Muscle of leg (tissue), 16 donors: ENCODE measurements at places on chromosomes 7 and 10. TPM values are rescaled to one million over a fixed set of nuclear protein-coding genes. Genes with fewer than 3 reads are reported as not detected.
A peak's percentile ranks its signal among the peaks of the same experiment; 100 is the strongest.

DNA sequence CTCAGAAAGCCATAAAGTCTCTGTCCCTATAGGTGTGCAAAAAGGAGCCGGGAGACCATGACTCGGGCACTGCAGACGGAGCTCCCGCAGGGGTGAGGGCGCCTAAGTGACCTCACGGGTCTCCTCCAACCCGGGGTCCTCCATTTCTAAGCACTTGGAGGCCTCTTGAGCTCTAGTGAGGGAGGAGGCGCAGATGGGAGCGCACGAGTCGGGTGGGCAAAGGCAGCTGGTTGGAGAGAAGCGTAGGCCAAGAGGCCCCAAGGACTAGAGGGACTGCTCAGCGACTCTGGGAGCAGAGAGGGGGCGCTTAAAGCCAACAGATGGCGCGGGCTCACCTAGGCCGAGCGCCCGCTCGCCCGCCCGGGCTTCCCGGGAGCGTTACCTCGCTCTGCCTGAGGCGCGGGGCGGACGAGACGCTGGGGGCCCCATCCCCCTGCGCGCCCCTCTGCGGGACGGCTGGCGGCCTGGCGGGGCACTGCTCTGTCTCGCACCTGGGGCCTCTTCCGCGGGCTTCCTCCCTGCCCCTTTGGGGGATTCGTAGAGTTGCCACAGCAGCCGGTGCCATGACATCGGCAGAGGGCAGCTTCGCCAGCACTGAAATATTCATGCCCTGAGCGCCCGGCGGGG lies 523 bp upstream of the CDH23 start:
- peak; percentile 82 for DNase-seq

DNA sequence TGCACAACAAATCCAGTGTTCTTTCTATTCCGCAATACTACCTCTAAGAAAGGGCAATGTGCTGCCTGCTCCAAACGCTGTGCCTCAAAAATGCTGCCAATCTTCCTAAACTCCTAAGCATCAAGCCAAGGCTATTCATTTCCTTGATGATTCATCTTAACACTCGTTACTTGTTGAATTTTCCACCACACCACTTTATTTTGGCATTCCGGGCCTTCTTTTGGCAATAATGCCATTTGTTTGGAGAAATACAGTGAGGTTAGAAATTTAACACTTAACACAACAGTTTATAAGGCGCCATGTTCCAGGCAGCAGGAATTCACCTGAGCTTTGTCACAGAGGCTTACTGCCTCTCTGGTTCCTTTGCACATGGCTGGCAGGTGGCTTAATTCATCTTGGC lies 82.6 kb upstream of the ABCB5 start:
- DNase-seq: peak; percentile 86

The LDB3 gene
- polyA plus RNA-seq: 653 TPM

The PROSER2 gene
- 4.0 TPM for polyA plus RNA-seq

The THNSL1 gene
- polyA plus RNA-seq: 6.8 TPM

GRCh38 chr10:62830679-62831078 lies 14.5 kb upstream of the EGR2 start:
- DNase-seq: peak; percentile 22

GRCh38 chr7:128738570-128739047 lies 550 bp upstream of the CALU start:
- DNase-seq: no peak

GRCh38 chr10:45403151-45403550 lies 29.1 kb downstream of the ALOX5 start:
- DNase-seq: no peak
